Esophagus muscularis mucosa (tissue), 4 donors: ENCODE measurements at places on chromosomes 7 and 10. TPM values are rescaled to one million over a fixed set of nuclear protein-coding genes. Genes with fewer than 3 reads are reported as not detected.
A peak's percentile ranks its signal among the peaks of the same experiment; 100 is the strongest.

The CH25H gene
- total RNA-seq: 2.1 TPM

The TAS2R4 gene
- 1.3 TPM for total RNA-seq

The TFEC gene
- total RNA-seq: 4.6 TPM

GRCh38 chr10:98460837-98461499, 14.2 kb upstream of the HPS1 start:
- no peak overlapping the region for H3K4me3 ChIP-seq
- peaks cover 11% of the 10 kb centered on the region for H3K4me1 ChIP-seq
- H3K36me3 ChIP-seq: no peaks in the 10 kb centered on the region
- DNase-seq: peak; percentile 90

DNA sequence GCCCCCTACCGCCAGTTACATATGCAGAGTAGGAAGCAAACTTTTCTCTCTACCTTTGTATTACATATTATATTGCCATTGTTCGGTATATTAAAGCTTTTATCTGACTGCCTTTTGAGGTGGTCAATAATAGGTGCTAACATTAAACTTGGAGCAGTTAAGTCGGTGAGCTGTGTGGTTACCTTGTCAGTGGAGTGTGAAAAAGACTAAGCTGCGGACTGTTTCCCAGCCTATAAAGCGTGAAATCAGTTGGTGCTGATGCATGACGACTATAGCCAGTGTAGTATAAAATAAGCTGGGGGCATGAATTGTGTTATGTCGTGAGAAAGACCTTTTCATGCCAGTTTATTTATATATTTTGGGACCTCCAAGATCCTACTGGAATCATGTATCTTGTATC, 33.7 kb downstream of the R3HCC1L start:
- H3K4me1 ChIP-seq: peaks cover 9% of the 10 kb centered on the region
- H3K27ac ChIP-seq: no peak overlapping the region
- peaks cover 9% of the 10 kb centered on the region for H3K36me3 ChIP-seq
- no peak for DNase-seq
- H3K4me3 ChIP-seq: no peak overlapping the region
- H3K27me3 ChIP-seq: no peaks in the 10 kb centered on the region

GRCh38 chr10:66180581-66181318, 745.1 kb upstream of the LRRTM3 start:
- no peak overlapping the region for H3K4me3 ChIP-seq
- no peak for DNase-seq
- H3K4me1 ChIP-seq: no peaks in the 10 kb centered on the region
- no peak overlapping the region for H3K27ac ChIP-seq
- no peaks in the 10 kb centered on the region for H3K36me3 ChIP-seq

GRCh38 chr10:59276919-59277318, 85.4 kb downstream of the FAM13C start:
- peaks cover 30% of the 10 kb centered on the region for H3K4me1 ChIP-seq
- no peak overlapping the region for H3K27ac ChIP-seq
- DNase-seq: no peak

DNA sequence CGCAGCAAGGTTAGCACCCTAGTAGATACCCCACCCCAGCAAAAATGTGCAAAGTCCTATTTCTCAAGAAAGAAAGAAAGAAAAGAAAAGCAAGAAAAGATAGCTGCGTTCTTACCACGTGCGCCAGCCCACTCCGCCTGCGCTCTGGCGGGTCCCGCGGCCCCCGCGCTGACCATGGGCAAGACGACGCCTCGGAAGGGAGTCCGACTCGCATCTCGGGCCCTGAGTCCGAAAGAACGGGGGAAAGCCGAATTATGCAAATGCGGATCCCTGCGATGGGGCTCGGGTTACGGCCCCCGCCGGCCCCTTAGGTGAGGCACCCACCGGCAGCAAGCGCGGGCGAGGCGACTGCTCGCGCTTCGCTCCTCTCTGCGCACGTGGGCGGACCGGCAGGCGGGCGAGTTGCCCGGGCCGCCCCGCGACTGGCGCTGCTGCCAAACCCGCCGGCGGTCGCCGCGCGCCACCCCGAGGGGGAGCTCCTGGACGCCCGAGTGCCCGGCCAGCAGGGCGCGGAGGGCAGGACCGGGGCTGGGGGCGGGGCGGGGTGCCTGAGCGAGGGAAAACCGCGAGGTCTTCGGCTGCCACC, 2.4 kb upstream of the EGR2 start:
- no peaks in the 10 kb centered on the region for H3K36me3 ChIP-seq
- DNase-seq: no peak
- H3K4me3 ChIP-seq: peak overlapping the region; percentile 67
- peaks cover 44% of the 10 kb centered on the region for H3K4me1 ChIP-seq
- no peak overlapping the region for H3K27ac ChIP-seq
- H3K27me3 ChIP-seq: peaks cover 28% of the 10 kb centered on the region

GRCh38 chr10:120643351-120643750, 186.3 kb downstream of the PLPP4 start:
- no peaks in the 10 kb centered on the region for H3K36me3 ChIP-seq
- no peaks in the 10 kb centered on the region for H3K27me3 ChIP-seq
- DNase-seq: no peak
- no peaks in the 10 kb centered on the region for H3K4me1 ChIP-seq
- H3K4me3 ChIP-seq: no peak overlapping the region
